Stimulated activated CD8-positive, alpha-beta memory T cell treated with anti-CD3 and anti-CD28 coated beads, Interleukin-15, amount 100 ng/mL, for 24 hours (primary cell): ENCODE measurements at places on chromosomes 12 and 14.

DNA sequence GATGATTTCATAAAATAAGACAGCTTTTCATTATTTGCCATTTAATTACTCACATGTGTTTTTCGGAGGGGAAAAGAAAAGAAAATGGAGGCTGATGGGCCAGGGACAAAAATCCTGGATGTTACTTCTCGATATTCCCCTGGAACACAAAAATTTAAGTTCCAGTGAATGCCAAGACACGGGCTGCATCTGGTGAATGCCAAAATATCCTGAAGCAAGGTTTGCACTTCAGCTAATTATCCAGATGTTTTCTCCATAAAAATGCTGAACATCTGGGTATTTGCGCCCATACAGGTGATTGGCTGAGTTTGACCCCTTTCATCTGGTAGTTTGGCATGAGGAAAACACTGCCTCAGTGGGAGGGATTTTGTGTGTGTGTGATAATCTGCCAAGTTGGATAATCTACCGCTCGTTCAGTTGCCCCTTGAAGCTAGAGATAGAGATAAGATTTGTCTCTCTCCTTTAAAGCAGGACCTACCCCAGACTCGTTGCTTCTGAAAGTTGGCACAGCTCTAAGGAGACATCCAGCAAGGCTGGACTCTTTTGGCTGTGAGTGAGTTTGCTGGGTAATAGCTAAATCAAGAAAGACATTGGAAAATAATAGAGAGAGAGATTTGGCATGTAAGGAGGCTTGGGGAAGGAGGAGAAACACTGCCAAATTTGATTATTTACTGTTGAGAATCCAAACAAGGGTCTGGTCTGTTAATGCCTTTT lies 390.0 kb downstream of the EGLN3 start:
- no peak for DNase-seq

DNA sequence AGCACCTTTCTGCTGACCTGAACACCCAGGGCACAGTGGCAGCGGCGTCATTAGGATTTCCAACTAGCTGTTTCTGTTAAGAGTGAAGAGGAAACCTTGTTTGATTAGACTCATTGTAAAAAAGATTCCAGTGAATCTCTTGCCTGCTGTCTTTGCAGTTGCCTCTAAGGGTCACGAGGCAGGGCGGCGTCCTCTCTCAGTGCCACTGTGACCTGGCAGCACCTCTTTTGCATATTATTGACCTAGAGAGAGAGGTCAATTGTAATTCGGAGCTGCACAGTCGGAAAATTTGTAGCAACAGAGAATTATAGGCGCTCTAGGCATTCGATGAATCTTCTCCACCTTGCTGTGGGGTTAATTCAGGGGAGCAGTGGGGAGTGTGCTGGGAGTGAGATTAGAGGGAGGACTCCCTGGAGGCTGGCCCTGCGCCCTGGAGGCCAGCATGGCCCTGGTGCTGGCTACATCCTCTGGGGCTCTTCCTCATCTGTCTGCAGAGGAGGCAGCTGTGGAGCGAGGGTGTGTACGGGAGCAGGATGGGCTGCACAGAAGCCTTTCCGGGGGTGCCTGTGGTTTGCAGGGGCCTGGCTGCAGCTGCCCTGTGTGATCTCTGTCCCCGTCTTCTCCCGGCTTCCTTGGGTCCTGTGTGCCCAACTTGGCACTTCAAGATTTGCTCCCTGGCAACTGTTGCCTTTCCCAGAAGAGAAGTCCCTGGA lies 14.3 kb downstream of the PACS2 start:
- DNase-seq: no peak

- peak; percentile 26 for DNase-seq
Measured at GRCh38 chr12:6167327-6168280, 32.6 kb upstream of the CD9 start.

- DNase-seq: no peak
Measured at GRCh38 chr12:103978384-103978982, 12.8 kb downstream of the TDG start.

- no peak for DNase-seq
Measured at GRCh38 chr14:19851365-19851764, 23.6 kb upstream of the OR4K2 start.

DNA sequence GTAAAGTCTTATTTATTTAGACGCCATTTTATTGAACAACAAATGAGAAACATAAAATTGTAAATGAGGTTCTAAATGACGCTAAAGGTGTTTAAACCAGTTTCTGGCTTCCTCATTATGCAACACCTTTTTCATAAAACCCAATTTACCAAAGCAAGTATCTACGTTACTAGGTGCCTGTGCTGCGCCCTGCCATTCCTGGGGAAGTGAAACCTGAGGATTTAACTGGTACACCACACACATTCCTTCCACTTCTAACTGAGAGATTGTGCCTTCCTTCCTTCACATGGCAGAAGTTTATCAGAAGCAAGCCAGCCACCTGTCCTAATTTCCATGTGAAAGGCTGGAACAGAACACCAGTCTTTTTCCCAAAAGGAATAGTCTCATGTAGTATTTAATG lies 40.3 kb upstream of the GCH1 start:
- DNase-seq: no peak

- no peak for DNase-seq
Measured at GRCh38 chr12:131211340-131211938, 257.7 kb downstream of the ADGRD1 start.

DNA sequence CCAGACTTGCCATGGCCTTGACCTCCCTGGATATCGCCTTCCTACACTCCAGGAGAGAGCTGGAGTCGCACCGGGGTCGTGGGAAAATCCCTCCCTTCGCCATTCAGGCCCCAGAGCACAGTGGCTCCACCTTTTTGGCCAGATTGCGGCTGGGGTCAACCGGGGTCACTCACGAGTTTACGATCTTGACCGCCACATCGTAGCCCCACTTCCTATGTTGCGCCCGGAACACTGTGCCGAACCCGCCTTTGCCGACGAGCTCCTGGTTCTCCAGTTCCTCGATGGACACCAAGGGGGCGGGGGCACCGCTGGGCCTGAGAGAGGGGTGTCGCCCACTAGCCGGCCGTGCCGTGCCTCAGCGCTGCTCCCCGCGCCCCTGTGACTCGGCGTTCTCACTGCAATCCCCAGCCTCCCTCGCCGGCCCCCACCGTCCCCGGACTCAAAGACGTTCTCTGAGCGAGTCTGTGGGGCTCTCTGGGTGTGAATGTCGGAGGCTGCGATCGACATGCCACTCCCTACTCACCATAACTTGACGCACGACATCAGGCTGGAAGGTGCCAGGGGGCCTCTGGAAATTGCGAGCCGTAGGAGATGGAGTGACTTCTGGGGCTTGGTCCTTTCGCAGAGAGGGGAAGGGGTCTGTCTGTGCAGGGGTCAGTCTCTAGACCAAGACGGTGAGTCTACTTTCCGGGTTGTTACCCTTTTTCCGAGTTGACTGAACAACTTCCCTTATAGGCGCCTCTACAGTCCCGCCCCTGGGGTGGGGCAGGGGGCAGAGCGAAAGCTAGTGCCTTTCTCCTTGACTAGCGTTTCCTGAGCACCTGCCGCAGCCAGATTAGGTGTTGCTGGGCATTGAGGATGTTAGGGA lies at the start of gene RIPK3:
Gene RIPK3, minus strand, starts transcription at position 708 of the 868 bp plus-strand sequence. Its CDS starts 165 bp downstream, at position 543.
- no peak for DNase-seq

GRCh38 chr12:74646831-74647230 lies 109.2 kb downstream of the ATXN7L3B start:
- no peak for DNase-seq

- DNase-seq: no peak
Measured at GRCh38 chr14:85686908-85687307, 157.0 kb downstream of the FLRT2 start.

DNA sequence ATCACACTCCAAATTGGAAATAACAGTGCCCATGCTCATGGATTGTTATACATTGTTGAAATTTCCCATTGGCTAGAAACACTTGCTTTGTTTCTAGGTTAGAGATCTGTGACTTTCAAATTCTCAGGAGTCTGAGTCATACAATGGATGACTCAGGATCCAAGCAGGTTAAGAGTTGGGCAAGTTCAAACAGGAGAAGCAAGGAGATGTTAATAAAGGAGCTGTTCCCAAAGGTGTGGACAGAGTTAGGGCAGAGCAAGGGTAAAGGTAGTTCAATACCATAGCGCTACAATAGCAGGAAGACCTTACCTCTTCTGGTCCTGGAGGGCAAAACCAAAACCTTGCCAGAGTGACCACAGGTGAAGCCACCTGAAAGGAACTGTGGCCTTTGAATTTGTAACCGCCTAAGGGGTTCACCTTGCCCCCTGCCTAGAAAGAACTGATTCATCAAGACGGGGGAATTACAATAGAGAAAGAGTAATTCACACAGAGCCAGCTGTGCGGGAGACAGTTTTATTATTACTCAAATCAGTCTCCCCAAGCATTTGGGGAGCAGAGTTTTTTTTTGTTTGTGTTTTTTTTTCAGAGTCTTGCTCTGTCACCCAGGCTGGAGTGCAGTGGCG lies 4.2 kb upstream of the AMN1 start:
- DNase-seq: no peak

- DNase-seq: no peak
Measured at GRCh38 chr14:55707365-55707804, 127.4 kb downstream of the KTN1 start.

GRCh38 chr12:68231229-68231628 lies 5.6 kb upstream of the IL26 start:
- DNase-seq: no peak

DNA sequence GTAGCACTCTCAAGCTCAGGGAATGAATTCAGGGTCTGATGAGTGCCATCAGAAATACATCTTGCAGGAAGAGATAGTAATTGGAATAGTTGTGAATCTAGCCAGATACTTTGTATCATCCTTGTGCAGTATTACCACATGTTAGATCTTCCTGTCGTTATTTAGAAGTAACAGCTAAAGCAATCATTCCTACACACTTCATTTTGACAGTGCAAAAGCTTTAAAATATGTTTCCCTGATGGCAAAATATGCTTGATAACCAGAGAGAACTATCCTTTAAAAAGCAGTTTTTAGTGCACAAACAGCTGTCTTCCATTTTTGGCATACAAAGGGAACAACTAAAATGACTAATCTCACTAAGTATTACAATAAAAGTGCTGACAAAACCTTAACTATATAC lies 149.5 kb upstream of the SLC38A2 start:
- no peak for DNase-seq

DNA sequence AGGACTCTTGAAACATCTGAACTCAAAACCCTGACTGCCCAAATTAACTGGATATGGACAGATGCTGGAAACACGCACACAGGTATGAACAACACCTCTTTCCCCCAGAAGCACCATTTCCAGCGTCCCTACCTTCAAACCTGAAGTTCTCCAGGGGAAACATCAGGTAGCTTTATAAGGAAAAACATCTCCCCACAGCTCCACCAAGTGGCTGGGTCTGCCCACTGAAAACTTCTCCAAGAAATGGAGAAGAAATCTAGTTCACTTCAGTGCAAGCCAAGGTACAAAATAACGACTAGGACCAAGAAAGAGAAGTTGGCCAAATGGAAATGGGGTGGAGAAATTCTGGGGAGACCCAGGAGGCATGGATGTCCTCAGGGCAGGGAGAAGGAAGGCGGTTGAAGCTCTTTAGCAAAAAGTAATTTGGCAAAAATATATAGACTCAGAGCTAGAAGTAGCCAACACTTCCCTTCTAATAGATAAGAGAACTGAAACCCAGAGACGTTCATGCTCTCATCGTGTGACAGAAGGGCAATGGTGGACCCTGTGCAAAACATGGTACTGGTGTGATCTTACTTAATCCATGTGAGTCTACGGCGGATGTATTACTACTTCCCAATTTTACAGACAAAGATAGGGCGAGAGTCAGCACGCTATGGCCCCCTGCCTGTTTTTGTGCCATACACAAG lies 10.5 kb upstream of the NUAK1 start:
- no peak for DNase-seq

GRCh38 chr14:55749946-55750345 lies 169.9 kb downstream of the KTN1 start:
- no peak for DNase-seq

- no peak for DNase-seq
Measured at GRCh38 chr12:105222726-105223351, 13.1 kb downstream of the APPL2 start.

GRCh38 chr14:74950795-74951442 lies 4.5 kb downstream of the PGF start:
- DNase-seq: no peak

- DNase-seq: peak; percentile 27
Measured at GRCh38 chr12:57124261-57124877, 3.9 kb upstream of the LRP1 start.

- DNase-seq: no peak
Measured at GRCh38 chr14:87153901-87154300, 839.1 kb downstream of the GALC start.

- DNase-seq: no peak
Measured at GRCh38 chr14:81519200-81520011, 14.2 kb downstream of the SEL1L start.

DNA sequence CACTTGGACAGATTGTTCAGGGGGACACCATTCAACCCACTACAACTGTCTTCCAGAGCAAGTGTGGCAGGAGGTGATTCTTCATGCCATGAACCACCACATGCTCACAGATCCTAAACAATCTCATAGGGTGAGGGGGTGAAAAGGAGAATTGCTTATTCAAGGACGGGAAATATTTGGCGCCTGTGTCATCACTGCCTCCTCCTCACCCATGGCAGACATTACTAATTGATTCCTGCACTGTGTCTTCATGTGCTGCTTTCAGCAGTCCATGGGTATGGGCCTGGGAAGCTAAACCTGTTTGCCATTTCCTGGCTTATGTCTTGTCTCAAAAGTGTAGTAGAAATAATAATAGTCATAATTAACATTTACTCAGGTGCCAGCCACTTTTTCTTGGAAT lies 31.3 kb downstream of the MMAB start:
- no peak for DNase-seq

- no peak for DNase-seq
Measured at GRCh38 chr14:85546390-85546789, 16.4 kb downstream of the FLRT2 start.

DNA sequence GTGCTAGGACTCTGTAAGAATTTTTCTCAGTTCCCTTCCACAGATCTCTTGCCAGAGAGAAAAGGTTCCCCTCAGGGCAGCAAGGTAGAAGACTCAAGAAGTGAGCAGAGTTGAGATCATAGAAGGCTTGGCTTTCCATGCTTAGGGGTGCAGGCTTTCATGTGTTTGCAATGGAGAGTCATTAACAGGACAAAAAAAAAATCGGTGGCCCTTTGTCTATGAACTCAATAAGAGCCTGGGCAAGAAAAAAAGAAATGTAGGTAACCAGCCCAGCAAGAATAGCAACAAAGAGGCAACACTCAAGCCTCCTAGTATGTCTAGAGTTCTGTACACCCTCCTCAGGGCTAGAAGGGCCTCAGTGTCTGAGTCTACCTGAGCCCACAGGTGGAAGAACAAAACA lies 23.4 kb upstream of the LRP6 start:
- DNase-seq: no peak

- DNase-seq: no peak
Measured at GRCh38 chr14:52021957-52022600, 32.7 kb downstream of the RTRAF start.

- DNase-seq: no peak
Measured at GRCh38 chr12:58695263-58695662, 225.0 kb downstream of the LRIG3 start.
